ENCODE measurements at places on chromosomes 5 and 9. TPM values are rescaled to one million over a fixed set of nuclear protein-coding genes. Genes with fewer than 3 reads are reported as not detected.

Gene AGTPBP1
- 36.6 TPM for total RNA-seq

Gene ALDH1A1
- total RNA-seq = 287 TPM

Gene SOHLH1
- total RNA-seq = not detected

Gene CHSY3
- total RNA-seq = 22.1 TPM

Gene PCDHA8
- total RNA-seq = 1.9 TPM

Gene SPATA31E1
- total RNA-seq = not detected

- DNase-seq = no peak
Observed at GRCh38 chr5:37189355-37189754, 59.8 kb downstream of the CPLANE1 start.

DNA sequence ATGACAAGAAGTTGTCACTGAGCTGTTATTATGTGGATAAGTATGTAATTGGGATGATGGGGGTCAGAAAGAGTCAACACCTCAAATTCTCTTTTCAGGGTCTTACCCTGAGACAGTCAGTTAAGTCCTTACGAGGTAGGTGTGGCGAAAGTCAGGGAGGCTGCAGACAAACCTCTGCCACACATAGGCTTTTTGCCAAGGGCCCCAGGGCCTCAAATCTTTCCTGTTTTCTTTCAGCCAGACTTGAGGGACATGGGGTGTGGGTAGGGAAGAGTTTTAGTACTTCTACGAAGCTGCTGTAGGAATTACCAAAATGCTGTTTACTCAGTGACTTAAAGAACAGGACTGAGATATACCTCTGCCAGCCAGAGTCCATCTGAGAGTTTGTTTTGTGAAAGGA is 13.8 kb downstream of the OR2S2 start:
- no peak for DNase-seq

- no peak for DNase-seq
Observed at GRCh38 chr9:126158588-126159429, 167.8 kb upstream of the MVB12B start.

GRCh38 chr9:14283276-14283675 is 30.7 kb downstream of the NFIB start:
- DNase-seq = no peak

DNA sequence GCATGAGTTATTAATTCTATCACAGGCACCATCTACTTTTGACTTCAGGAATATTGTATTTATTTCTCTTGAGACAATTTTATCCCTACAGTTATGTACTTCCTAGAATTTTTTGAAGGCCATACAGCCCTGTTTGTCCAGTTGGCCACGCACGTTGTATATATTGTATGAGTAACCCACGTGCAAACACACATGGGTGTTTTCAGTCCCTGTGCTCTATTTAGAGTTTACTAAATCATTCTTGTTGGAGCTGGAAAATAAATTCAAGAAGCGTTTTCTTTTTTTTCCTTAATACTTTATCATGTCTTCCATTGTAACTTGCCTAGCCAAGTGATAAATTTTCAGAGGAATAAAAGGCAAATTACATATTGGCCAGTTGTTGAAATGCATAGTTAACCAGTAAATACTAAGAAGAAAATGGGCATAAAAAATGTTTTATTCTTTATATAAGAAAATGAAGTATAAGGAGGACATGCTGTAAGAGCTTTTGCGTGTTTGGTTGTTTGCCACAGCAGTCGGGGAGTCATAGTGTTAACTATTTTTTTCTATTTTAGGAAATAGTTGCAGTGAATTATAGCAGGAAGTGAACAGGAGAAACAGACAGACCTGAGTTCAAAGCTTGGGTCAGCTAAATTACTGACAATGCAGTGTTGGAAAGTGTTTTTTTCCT is 86.4 kb upstream of the MINAR2 start:
- no peak for DNase-seq

DNA sequence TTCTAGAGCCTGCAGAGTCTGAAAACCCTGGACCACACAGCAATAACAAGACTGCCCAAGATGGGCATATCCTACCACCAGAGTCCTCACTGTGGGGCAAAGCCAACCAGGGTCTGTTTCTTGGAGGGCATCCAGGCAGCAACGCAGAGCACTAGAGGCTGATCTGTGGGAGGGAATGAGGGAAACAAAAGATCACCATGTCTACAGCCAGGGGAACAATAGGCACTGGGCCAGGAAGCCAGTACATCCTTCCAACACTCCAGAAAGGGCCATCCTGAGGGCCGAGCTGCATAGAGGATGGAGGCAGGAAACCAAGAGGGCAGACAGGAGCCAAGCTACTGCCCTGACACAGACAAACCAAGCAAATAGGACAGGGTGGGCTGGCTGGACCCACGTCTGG is 416.1 kb upstream of the IRX4 start:
- no peak for DNase-seq

DNA sequence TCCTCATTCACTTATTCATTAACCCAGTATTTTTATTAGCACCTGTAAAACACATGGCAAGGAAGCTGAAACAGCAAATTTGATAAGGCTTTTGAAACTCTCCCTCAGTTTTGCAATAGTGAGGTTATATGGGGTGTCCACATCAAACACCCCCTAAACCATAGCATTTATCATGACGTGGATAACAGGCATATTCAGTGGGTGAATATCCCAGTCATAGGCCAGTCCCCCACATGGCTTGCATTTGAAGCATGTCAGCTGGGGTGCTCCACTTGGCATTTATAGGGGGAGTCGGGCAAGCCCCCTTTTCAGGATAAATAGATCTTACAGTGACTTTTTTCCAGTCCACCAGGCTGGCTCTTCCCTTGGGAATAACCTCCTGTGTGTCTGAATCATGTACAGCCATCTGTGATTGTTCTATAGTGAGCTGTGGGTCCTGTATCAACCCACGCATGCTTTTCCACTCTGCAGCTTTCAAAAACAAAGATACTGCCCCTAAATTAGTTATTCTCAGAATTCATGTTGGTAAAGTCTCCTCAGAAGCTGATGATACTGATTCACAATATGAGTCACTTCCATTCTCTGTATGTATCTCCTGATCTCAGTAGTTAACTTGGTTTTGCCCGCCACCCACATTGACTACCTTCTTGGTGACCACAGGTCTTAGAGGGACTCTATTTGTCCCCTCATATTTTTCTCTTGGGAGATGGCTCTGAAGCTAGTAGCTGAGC is 84.4 kb upstream of the SPIN1 start:
- DNase-seq = no peak

DNA sequence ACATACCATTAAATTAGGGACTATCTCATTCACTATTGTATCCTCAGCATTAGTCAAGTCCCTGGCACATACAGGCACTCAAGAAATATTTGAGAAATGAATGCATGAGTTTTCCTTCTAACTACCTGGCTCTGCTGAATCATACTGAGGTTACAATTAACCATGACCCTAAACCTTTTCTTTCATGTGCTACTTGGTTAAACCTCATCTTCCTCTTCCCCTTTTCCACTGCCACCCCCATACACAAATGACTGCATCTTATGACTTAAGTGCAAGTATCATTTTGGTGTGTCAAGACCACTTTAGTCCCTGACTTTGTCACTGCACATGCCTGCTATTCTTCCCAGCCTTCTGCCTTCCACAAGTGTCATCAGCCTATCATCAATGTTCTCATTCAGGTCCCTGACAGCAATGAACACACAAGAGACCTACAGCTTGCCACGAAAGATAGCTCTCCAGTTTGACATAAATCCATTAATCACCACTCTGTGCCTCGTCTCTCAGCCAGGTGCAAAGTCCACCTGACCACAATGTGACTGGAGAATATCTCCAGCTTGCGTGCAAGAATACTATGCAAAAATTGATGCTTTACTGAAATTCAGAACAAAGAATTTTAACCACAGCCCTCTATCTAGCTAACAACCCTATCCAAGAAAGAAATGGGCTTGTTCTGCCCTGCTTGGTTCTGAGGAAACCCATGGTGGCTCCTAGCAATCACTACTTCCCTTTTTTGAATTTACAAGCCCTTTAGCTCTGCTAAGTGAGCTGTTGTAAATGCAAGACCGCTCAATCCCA is 74.5 kb downstream of the MAPKAP1 start:
- no peak for DNase-seq

- no peak for DNase-seq
Observed at GRCh38 chr9:123326187-123326586, 29.8 kb upstream of the CRB2 start.

DNA sequence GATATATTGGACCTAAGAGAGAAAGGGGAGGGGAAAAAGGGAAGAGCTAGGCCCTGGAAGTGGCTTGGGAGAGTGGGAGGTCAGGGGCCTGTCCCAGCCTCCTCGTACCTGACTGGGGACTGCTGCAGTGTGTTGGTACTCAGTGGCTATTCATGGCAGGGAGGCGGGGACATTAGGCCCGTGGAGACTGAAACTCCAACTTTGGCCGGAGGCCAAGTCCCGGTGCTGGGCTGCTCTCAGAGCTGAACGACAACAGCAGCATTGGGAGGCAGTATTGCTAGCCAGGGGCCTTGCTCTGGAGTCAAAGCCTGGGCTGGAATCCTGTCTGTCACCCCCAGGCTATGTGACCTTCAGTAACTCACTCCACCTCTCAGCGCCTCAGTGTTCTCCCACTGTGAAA is 37.8 kb downstream of the NEURL1B start:
- peak; percentile 61 for DNase-seq

DNA sequence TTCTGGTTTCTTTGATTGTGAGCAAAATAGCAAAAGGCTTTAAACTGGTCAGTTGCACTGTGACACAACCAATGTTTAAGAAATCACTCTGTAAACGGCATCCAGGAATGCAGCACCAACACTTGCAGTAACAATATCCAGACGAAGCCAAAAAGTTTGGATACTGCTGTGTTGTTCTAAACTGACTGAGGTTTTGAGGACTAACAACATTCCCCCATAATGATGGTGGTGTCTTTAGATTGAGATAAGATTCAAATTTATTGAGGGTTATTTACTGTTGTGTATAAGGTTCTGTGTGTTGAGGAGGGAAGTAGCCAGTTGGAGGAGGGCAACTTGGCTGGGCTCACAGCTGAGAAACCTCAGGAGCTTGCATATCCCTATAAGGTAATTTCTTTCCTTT is 353.6 kb downstream of the BNC2 start:
- DNase-seq = no peak

GRCh38 chr5:12965804-12966203 is 978.7 kb downstream of the DNAH5 start:
- no peak for DNase-seq

DNA sequence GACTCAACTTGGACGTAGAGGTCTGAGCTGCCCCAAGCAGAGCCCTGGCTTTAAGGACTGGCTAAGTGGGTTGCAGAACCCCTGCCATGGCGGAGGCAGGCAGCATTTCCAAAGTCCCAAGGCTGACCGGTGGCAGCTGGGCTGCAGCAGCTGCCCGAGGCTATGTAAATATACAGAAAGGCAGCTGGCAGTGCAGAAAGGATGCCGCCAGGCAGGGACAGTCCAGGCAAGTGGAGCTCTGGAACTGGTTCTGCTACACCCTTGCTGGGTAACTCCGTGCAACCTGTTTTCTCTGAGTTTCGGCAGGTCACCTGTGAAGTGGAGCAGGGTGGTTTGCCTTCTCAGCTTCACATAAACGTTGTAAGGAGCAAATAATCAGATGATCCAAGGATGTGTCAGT is 46.0 kb downstream of the SHB start:
- no peak for DNase-seq

Measured in uterus (tissue), 4 donors.